Kidney (tissue), 22 donors: ENCODE measurements at places on chromosomes 3 and 15. TPM values are rescaled to one million over a fixed set of nuclear protein-coding genes. Genes with fewer than 3 reads are reported as not detected.

GRCh38 chr15:23690450-23690852 lies 3.3 kb upstream of the NDN start:
- peak; percentile 94 for DNase-seq

CCDC191 gene
- 3.7 TPM for polyA plus RNA-seq

UNC13C gene
- 0.45 TPM for polyA plus RNA-seq

DNA sequence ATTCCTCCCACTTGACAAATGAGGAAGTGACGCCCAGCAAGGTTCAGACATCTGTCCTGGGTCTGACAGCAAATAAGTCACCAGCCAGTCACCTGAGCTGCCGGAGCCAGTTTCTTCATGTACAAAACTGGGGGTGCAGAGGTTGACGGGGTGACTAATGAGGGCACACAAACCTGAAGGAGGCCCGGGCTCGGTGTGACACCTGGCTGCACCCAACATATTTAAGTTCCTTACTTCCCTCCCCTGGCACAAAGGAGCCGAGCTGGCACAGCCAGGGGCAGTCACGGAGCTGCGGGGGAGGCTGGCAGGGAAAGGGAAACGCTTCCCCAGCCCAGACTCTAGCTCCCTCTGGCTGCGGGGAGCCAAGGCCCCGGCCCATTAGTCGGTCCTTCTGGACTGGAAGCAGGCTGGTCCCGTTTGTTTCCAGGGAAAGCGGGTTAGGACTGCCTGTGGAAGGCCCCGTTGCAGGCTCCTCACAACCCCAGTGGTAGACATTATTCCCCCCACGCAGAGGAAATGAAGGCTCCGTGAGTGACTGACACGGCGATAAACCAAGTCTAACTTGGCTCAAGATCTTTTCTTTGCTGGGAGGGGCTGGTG lies 2.3 kb downstream of the FBXL22 start:
- DNase-seq = peak; percentile 50

GRCh38 chr15:82870727-82871320 lies 61.4 kb downstream of the WHAMM start:
- no peak for DNase-seq

NUP210 gene
- polyA plus RNA-seq = 5.6 TPM

- DNase-seq = no peak
Observed at GRCh38 chr3:126166009-126166408, 14.4 kb downstream of the ALDH1L1 start.

- no peak for DNase-seq
Observed at GRCh38 chr15:60614862-60615771, 136.2 kb upstream of the ICE2 start.
